Bronchial epithelial cell (primary cell): ENCODE measurements at places on chromosomes 5 and 9.

- no peak for DNase-seq
These were observed 105.1 kb downstream of the CEMIP2 start for GRCh38 chr9:71663216-71663615.

- no peak for DNase-seq
These were observed 549.0 kb upstream of the NUDT12 start for GRCh38 chr5:104111632-104112031.

- DNase-seq: peak; percentile 86
These were observed 12.9 kb downstream of the RGS14 start for GRCh38 chr5:177370488-177371119.

GRCh38 chr9:80968611-80969010 is 720.7 kb downstream of the TLE1 start:
- peak; percentile 21 for DNase-seq

DNA sequence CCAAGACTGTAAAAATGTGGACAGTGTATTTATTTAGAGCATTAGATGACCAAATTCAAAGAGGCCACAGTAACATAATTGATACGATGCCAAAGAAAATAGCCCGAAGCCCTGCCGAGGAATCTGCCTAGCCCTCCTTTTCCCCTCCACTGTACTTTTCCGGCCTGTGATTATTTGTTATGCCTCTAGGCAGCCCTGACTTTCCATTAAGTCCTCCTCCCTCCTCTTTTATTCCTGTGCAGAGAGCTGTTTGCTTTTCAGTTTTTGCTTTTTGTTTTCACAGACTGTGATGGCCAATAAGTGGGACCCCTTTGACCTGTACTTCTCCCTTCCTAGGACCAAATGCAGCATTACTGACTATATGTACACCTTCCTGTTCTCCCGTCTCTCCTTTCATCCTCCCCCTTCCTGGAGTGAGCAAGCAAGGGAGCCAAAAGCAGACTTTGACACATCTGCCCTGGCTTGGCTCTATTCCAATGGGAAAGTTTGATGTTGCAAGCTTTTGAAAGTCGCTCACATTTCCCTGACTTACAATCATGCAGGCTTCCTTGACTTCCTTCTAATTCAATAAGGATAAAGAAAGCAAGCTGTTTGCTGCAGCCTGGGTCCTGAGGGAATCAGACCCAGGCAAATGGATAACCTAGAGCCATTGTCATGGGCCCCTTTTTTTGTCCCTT is 76.1 kb downstream of the NREP start:
- DNase-seq: peak; percentile 96

- no peak for DNase-seq
These were observed 10.6 kb downstream of the NR2F1 start for GRCh38 chr5:93593476-93594131.
